ENCODE measurements at places on chromosomes 3 and 15. TPM values are rescaled to one million over a fixed set of nuclear protein-coding genes. Genes with fewer than 3 reads are reported as not detected.

Gene PPP1R14D
- not detected for total RNA-seq

Gene GOLGA6L6
- total RNA-seq, result not detected

Gene SLC9A9
- 32.8 TPM for total RNA-seq

Gene CPNE4
- not detected for total RNA-seq

DNA sequence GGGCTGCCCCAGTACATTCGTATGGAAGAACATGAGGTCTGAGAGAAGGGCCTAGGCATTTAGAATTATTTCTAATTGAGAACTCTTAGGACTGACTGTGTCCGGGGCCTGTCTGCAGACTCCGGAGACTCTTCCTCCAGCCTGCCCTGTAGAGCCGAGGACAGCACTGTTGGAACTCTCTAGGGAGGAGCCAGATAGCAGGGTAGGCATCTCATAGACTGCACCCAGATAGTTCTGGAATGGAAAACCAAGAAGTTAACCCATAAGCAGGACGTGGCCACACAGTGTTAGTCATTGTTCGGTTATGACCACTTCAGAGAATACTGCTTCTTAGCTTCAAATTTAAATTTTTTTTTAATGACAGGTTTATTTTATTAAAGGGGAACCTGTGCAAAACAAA, 59.5 kb downstream of the SNRK start:
- DNase-seq, result no peak

GRCh38 chr3:4888913-4889846, 90.1 kb upstream of the BHLHE40 start:
- DNase-seq, result no peak

DNA sequence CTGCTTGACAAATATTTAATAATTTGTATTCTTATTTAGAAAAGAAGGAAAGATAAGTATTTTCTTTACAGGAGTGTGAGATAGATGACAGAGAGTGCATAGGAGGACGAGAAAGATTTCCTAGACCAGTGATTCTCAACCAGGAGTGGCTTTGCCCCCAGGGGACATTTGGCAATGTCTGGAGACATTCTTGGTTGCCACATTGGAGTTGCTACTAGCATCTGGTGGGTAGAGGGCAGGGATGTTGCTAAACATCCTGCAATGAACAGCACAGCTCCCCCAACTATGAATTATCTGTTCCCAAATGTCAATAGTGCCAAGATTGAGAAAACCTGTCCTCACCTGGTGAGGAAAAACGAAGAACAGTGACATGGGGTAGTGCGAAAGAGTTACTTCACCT, 30.8 kb upstream of the MINAR1 start:
- no peak for DNase-seq

GRCh38 chr3:112379020-112379690, 46.2 kb downstream of the CD200 start:
- DNase-seq, result peak; percentile 96

GRCh38 chr3:107687056-107687581, 164.4 kb downstream of the BBX start:
- DNase-seq, result no peak

DNA sequence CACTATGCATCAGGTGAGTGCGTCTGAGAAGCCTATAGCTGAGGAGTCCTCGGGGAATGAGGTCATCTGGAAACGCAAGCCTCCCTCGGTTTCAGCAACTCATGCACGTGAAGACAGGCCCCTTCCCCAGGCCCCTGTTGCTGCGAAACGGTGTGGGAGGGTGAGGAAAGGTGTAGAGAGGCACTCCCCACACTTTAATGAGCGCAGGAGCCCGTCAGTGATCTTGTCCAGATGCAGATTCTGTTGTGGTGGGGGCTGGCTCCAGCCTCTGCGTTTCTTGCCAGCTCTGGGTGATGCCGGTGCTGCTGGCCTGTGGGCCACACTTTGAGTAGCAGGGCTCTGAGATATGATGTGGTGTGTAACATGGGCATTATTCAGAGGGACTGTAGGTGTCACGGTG, 38.6 kb upstream of the LACTB start:
- DNase-seq, result no peak

DNA sequence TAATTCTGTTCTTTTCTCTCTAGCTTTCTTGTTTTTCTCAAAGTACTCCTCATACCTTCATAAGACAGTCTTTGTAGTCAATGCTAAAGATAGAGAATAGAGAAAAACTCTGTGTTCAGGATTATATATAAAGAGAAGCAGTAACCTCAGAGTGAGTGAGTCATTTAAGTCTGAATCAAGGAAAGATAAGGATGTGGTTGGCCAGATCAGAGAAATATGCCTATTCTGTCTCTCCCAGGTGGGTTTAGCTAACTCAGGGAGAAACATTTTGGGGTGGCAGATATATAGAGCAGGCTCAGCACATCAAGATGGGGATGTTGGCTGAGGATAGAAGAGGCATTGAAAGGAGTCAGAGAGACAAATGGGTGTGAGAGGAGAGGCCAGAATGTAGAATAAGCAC, 31.4 kb downstream of the GTF2E1 start:
- peak; percentile 65 for DNase-seq

DNA sequence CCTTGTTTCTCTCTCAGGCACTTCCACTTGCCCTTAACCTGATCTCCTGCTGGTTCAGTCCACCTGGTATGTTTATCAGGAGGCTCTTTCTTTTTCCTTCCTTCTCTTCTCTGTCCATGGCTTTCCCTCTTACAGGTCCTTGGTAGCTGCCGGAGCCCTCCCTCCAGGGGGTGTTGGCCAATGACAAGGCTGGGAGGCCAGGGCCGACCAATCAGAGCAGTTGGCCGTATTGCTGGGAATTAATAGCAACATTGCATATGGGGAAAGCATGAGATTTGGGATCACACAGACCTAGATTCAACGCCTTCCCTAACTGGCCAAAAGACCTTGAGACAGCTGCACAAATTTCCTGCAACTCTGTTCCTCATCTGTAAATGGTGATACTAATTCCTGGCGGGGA, 62.4 kb downstream of the CEMIP start:
- DNase-seq, result no peak

DNA sequence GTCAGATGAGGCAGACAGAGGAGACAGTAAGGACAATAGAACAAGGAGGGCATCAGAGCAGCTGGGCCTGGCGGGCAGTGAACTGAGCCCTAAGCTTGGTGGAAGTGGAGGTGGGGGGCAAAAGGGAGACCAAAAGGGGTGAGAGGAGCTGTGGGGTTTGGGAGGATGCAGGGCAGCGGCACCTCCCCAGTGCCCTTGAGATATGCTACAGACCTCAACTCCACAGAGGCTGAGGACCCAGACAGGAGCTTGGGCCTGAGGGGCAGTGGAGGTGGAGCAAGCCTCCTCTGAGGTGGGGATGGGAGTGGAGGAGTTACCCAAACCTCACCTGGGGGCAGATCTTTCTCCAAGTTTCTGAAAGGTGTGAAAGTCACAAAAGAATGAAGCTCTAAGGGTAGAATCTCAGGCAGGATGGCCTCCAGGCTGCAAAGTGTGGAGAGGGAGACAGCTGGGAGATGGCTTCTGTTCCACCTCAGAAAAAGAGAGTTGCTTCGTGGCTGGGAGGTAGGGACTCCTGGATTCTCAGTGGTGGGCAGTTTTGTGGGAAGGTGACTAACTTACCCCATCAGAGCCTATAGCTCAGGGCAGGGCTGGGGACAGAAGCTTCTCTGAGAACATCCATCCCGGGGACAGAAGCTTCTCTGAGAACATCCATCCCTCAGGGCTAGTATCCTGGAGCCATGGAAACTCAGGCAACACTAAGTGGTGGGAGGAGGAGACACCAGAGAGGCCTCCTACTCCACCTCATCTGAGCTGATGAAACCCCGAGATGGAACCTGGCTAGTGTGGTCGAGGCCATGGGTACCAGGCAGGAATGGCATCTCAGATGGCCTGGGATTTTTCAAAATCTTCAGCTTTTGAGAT, 2.3 kb upstream of the CLK3 start:
- DNase-seq, result no peak

- DNase-seq, result peak; percentile 12
These were observed 82.8 kb downstream of the PLXNA1 start for GRCh38 chr3:127065561-127066290.

DNA sequence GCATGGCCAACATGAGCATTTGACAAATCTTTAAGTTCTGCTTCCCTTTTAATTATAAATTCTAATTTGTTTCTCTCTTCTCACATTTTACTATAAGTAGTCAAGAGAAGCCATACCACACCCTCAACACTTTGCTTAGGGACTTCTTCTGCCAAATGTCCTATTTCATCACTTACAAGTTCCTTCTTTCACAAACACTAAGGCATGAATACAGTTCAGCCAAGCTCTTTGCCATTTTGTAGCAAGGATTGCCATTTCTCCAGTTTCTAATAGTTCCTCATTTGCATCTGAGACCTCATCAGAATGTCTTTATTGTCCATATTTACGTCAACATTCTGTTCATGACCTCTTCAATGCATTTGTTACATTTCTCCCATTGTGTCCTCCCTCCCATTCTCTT, 29.4 kb downstream of the SLC22A14 start:
- no peak for DNase-seq

DNA sequence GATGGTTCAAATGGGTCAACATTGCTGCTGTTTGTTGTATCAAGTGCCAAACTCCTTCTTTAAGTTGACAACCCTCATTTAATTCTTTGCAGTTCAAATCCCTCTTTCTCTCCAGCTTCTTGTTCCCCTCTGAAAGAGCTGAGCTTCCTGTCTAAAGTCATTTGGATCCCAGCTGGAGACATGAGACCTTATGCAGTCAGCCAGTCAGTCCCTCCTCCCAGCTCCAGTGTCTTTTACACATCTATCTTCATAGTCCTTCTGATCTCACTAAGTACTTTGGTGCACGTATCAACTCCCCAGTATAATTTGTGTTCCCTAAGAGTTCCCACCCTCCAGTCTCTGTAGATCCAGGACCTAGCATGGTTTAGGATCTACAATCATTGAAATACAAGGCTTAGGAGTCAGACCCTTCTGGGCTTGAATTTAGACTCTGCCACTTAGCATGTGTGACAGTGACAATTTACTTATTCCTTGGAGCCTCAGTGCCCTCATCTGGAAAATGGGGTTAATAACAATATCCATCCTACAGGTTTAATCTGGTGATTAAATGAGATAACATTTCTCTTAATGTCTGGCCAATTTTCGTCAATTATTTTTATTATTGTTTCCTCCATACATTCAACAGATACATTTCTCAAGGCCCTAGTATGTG, 102.8 kb upstream of the SEMA6D start:
- DNase-seq, result no peak

DNA sequence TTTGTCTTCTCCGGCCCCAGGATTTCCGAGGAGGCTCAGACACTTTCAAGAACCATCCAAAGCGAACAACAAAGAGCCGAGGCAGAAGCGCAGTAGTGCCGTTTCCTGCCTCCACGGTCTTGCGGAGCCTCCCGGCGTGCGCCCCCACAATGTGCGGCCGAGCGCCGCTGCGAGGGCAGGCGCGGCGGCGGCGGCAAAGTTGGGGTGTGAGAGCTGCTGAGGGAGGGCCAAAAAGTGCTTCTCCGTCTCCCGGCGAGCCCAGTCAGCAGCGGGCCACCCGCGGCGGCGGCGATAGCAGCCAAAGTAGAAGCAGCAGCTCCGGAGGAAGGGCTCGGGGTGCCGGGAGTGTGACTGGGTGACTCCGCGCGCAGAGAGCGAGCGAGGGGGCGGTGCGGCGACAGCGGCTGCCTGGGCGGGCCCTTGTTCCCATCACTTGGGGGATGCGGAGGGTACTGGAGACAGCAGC, 749.1 kb downstream of the ROBO1 start:
- peak; percentile 61 for DNase-seq

DNA sequence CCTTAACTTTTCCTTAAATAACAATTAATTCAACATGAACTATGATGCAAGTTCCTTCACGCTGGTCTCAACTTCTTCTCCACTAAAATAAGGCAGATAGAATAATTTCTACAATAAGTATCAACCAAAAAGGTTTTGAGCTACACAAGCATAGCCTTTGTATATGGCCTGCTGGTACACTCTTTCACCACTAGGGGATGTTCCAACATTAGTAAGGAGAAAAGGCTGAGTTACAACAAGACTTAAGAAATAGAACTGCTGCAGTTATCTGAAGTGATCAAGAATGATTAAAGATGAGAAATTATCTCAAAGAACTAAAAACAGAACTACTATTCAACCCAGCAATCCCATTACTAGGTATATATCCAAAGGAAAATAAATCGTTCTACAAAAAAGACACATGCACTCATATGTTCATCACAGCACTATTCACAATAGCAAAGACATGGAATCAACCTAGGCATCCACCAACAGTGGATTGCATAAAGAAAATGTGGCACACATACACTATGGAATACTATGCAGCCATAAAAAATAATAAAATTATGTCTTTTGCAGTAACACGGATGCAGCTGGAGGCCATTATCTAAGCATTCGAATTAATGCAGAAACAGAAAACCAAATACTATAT, 14.4 kb downstream of the ATP13A3 start:
- peak; percentile 86 for DNase-seq

DNA sequence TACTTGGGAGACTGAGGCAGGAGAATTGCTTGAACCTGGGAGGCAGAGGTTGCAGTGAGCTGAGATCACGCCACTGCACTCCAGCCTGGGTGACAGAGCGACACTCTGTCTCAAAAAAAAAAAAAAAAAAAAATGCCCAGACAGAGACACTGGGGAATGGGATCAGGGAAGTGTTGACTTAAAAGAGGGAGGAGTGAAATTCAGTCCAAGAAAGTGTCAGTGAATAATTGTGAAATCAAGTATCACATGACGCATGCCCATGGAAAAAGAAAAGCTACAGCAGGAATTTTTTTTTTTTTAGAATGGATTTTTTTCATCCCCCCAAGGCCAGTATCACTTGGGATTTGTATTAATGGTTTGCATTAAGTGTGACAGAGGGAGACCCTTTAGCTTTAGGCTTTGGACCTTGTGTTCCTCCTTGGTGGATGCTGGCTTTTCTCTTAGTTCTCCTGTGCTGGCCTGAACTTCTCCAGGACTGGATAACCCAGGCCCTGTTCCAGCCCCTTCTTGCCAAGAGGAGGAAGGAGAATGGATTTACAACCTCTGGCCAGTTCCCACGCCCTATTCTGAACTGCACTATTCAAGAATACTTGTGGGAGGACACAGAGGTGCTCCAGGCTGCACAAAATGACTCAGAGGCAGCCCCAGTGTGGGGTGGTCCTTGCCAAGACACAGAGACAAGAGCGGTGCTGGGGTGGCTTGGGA, 36.7 kb upstream of the ZNF774 start:
- peak; percentile 97 for DNase-seq

DNA sequence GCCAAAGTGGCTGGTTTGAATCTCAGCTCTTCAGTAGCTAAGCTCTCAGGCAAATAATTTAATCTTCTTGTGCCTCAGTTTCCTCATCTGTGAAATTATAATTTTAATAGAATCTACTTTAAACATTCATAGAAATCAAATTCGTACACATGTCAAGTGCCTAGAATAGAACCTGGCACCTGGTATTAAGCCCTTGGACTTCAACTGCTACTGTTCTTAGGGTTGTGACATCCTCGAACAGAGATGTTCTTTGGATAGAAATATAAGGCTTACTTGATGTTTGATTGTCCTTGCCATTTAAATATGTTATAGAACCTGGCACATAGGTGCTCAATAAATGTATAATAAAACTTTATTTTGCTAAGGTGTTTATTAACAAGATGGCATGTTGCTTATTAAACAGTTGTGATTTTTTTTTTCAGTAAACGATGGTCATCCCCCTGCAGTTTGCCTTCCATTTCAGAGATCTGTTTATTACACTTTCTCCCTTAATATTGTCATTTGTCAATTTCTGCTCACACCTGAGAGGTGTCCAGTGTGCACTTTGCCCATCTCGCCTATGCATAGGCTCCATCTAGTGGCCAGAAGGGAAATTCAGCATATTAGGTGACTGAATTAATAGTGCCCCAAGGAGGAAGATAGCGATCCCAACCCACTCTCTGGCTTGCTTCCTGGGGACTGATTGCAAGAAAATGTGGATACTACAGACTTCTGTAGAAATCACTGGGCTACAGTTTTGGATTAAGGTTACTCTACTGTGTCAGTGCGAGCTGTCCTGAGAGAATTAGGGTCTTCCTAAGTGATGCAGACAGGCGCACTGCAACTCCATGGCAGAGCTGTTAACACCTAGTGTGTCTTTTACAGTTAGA, 10.7 kb downstream of the IGF1R start:
- DNase-seq, result peak; percentile 79

Measured in fibroblast of the aortic adventitia (primary cell).